Esophagus squamous epithelium (tissue), 5 donors: ENCODE measurements at places on chromosomes 7 and 10.

- no peak for DNase-seq
Measured at GRCh38 chr7:41997151-41997550, 239.9 kb downstream of the GLI3 start.

- no peak for DNase-seq
Measured at GRCh38 chr7:130372402-130373165, 7.7 kb upstream of the CPA1 start.

DNA sequence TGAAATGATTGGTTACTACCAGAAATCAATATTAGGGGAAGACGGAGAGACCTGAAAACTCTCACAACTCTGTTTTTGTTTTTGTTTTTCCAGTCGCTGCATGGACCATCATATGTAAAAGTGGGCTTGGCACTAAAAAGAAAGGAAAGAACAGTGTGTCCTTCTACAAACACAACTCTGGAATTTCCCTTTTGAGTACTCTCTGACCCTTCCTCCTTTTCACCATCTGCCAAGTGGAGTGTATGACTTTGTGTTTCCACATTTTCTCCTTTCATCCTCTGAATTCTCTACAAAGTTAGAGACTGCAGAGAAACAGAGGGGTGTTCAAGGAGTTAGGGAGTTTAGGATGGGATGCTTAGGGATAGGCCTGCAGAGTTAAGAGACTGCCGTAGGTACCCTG lies 92.0 kb downstream of the MDFIC start:
- DNase-seq, result no peak

GRCh38 chr7:103679151-103680132 lies 233.4 kb upstream of the SLC26A5 start:
- no peak for DNase-seq

DNA sequence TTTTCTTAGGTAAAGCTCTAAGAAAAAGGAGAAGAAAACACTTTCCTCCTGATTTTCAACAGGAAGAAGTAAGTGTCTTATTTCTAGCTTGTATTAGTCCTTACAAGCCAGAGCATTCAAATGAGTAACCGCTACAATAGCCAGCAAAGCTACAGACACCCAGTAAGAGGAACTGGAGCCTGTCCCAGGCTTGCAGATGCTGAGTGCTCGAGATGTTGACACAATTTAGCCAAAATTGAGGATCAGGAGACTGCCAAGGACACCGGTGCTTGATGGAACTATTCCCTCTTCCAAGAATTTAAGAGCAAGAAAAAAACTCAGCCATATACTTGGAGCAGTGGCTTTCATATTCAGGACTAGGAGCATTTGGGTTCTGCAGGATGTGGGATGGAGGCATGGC lies 149.3 kb upstream of the DPP6 start:
- DNase-seq, result no peak

DNA sequence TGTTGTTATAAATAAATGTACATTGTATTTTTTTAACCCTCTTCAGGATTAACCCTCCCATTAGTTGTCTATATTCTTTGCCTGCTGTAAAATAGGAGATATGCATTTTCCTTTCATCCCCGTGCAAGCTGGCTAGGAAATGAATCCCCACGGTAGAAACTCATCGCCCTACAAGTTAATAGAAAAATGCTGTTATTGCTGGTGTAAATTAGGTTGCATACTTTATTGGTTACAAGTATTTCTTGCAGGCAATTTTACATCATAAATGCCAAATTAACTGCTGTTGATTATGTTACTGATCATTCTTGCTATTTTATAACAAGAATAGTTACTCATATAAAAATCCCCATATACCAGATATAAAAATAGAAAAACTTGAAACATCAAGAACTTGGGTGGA lies 454.2 kb upstream of the KLF6 start:
- no peak for DNase-seq

- DNase-seq, result no peak
Measured at GRCh38 chr7:25067726-25068501, 57.1 kb downstream of the CYCS start.

GRCh38 chr10:34815185-34816084 lies at the start of gene PARD3:
Gene PARD3 (minus strand): TSS chr10:34815296. CDS start chr10:34814995, 301 bp downstream.
- no peak for DNase-seq

DNA sequence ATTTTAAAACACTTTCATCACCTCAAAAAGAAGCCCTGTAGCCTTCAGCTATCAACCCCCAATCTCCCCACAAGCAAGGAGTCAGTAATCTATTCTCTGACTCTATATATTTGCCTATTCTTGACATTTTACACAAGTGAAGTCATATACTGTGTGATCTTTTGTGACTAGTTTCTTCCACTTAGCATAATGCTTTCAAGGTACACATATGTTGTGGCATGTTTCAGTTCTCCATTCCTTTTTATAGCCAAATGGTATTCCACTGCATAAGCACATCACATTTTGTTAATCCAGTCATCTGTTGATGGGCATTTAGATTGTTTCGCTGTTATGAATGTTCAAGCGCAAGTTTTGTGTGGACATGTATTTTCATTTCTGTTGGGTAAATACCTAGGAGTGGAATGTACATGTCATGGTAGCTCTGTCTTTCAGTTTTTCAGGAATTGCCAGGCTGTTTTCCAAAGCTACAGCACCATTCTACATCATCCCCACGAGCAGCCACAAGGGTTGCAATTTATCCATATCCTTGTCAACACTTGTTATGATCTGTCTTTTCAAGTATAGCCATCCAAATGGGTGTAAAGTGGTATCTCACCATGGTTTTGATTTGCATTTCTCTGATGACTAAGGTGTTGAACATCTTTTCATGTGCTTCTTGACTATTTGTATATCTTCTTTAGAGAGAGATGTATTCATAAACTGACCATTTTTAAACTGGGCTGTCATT lies 405.6 kb downstream of the KCNMA1 start:
- no peak for DNase-seq

DNA sequence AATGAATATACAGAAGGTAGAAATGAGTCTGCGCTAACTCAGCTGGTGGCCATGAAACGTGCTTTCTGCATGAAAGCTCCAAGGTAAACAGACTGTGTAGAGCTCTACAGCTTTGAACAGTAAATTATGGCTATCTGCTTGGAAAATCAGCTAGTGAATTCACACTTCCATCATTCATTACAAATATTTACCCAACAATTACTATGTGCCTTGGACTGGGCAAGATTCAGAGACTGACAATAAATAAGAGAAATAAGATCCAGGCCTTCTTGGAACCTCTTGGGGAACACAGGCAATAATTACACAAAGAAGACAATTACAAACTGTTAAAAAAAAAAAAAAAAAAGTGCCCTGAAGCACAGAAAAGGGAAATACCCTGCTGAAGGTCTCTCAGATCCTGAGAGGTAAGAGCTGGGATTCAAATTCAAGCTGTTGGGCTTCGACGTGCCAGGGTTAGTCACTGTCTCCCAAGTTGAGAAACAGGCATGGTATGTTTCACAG lies 15.8 kb downstream of the TSPAN12 start:
- DNase-seq, result no peak

DNA sequence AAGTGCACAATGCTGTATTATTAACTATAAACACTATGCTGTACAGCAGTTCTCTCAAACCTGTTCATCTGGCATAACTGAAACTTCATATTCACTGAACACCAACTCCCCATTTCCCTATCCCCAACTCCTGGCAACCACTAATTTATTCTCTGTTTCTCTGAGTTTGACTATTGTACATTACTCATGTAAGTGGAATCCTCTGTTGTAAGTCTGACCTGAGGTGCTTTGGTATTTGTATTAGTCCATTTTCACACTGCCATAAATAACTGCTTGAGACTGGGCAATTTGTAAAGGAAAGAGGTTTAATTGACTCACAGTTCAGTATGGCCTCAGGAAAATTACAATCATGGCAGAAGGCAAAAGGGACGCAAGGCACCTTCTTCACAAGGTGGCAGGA lies 266.3 kb downstream of the PPP1R3A start:
- no peak for DNase-seq

DNA sequence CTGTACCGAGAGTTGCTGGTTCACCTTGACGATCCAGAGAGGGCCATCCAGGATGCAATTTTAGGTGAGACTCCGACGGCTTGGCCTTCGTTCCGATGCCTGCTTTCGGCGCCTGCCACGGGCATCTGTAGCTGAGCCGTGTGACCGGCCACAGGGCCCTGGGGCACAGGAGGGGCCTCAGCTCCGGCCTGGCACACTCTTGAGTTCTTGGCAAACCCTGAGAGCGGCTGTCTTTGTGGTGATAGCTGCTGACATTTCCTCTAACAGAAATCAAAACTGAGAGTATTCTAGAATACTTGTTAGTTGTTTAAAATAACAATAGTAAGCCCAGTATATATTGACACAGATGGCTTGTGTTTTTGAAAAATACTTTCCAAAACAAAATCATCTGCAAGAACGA lies 52.2 kb upstream of the SUN1 start:
- DNase-seq, result no peak

- DNase-seq, result no peak
Measured at GRCh38 chr10:10794791-10795191, 222.9 kb upstream of the CELF2 start.

GRCh38 chr10:20970044-20970443 lies 72.9 kb upstream of the NEBL start:
- no peak for DNase-seq

DNA sequence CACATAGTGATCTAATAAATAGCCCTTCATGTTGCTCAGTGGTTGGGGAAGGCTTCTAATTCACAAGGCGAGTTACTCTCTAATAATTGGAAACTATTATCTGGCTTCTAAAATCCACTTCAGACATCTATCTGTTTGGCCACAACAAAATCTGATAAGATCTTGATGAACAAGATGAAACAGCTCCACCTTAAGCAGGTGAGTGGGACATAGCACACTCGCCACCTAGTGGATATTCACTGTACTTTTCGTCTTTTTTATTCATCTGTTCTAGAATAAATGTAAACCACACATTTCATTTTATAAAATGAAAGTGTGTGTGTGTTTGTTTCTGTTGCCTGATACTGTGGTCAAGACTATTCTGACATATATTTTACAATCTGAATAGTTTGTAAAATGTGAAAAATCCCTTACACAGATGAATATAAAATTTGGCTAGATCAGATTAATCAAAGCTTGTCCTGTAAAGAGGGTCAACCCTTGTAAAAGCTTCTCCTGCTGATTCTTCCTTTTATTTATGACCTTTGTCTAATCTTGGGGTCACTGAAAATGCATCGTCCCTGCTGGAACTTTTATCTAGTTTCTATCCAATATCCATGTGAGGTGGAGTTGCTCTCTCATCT lies 26.5 kb upstream of the CNTNAP2 start:
- no peak for DNase-seq

- DNase-seq, result no peak
Measured at GRCh38 chr7:128941323-128941890, 3.7 kb downstream of the IRF5 start.

DNA sequence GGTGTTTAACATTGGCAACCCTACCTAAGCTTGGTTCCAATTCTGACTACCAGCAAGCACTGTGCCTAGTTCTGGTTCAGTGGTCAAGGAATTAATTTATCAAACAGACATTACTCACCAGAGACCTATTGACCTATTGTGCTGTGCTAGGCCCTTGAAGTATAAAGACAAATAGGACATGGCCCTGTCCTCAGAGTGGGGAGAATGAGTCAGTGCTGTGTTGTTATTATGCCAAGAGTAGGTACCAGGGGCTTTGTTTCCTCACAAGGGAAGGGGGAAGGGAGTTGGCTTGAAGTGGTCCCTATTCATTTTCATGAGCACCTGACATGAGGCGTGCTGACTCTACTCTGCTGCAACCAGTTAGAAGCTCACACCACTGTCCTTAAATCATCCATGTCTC lies 62.6 kb upstream of the PLPP4 start:
- no peak for DNase-seq

- no peak for DNase-seq
Measured at GRCh38 chr7:2723138-2723850, 35.3 kb downstream of the AMZ1 start.

DNA sequence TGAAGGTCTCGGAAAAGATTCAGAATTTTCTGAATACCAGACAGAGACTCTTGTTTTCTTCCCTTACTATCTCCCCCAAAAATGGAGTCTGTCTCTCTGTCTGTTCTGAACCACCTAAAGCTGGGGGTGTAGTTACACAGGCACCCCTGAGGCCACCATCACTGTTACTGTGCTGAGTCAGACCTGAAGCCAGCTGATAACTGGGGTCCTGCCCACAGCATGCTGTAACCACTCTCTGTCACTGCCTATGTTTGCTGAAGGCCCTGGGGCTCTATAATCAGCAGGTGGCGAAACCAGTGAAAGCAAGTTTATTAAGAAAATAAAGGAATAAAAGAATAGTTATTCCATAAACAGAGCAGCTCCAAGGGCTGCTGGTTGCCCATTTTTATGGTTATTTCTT lies 575.2 kb upstream of the POT1 start:
- no peak for DNase-seq

GRCh38 chr7:151246102-151246850 lies 2.2 kb downstream of the SMARCD3 start:
- no peak for DNase-seq

DNA sequence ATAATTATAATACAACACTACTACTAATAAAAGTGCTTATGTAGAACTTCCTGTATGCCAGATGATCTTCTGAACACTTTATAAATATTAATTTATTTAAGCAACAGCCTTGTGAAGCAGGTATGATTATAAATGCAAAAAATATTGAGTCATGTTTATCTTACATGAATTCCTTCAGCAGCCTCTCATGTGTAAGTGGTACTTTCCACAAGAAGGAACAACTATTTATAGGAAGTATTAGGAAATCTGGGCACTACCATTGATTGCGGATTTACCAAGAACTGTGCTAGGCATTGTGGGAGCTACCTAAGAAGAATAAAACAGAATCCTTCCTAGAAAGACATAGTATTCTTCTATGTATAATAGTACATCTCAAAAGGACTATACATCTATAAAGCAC lies 10.7 kb upstream of the STEAP4 start:
- no peak for DNase-seq

DNA sequence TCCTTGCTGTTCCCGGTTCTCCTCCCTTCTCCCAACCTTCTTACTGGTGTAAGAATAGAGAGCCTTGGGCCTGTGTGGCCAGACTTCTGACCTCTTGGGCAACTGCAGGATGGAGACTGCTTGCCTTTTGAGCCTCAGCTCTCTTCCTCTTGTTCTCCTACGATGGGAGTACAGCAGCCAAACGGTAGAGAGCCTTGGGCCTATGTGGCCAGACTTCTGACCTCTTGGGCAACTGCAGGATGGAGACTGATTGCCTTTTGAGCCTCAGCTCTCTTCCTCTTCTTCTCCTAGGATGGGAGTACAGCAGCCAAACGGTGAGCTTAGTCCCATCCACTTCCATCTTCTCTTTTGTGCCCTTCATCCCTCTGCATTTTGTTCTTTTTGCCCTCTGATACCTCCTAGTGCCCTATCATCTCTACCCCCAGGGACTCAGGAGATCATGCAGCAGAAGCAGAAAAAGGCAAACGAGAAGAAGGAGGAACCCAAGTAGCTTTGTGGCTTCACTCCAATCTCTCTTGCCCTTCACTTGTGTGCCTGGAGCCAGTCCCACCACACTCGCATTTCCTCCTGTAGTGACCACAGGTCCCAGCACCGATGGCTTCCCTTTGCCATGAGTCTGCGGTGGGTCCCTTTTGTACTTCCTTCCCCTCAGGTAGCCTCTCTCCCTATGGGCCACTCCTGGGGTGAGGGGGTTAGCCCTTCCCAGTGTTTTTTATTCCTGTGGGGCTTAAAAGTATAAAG lies 15.3 kb downstream of the SLC25A13 start:
- DNase-seq, result no peak

GRCh38 chr7:142307246-142307900 lies 49.5 kb upstream of the PRSS58 start:
- no peak for DNase-seq
